Astrocyte (in vitro differentiated cells and primary cell): ENCODE measurements at places on chromosomes 5 and 9.

DNA sequence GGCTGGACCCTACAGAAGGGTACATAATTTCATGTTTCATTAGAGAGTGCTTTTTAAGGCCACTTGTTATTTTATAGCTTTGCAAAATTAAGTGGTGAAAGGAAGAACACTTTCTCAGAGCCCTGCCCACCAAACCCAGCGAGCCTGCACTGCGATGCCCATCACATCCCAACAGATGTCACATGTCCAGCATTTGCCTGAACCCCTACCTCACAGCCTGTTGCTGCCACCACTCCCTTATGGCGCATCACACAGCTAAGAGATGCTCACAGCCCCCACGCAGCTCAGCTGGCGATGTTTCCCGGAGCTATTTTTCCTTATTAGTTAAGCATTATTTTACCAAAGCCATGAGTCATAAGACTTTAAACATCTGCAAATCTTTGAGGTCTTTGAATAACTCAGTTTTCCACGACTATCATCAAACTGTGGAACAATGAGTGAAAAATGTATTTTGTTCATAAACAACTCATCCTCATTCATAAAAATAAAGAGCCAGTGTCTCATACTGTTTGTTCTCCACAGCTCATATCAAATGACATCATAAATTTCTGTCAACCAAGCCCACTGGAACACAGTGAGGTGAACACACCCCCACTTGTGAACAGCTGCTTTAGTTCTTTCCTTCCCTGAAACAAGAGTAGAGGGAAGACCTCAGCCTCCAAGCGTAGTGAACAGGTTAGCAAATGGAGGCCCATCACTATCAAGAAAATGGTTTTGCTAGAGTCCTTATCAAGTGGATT lies 104.9 kb downstream of the SYK start:
- DNase-seq = no peak

DNA sequence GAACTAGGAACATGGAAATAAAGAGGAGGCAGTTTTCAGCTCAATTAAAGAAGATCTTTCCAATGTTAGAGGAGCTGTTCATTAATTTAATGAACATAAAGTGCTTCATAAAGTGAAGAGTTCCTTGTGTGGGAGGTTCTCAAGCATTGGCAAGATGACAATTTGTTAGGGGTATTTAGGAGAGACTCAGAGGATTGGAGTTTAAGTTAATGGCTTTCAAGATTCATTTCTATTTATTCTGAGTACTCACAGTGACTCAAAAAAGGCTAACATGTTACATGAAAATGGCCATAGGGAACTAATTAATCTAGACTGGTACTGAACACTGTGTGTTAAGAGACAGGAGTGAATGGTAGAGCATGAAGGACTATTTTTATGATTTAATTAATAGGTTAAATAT lies 55.4 kb upstream of the CDH12 start:
- no peak for DNase-seq

- no peak for DNase-seq
Observed at GRCh38 chr9:137679249-137679648, 60.4 kb downstream of the EHMT1 start.

DNA sequence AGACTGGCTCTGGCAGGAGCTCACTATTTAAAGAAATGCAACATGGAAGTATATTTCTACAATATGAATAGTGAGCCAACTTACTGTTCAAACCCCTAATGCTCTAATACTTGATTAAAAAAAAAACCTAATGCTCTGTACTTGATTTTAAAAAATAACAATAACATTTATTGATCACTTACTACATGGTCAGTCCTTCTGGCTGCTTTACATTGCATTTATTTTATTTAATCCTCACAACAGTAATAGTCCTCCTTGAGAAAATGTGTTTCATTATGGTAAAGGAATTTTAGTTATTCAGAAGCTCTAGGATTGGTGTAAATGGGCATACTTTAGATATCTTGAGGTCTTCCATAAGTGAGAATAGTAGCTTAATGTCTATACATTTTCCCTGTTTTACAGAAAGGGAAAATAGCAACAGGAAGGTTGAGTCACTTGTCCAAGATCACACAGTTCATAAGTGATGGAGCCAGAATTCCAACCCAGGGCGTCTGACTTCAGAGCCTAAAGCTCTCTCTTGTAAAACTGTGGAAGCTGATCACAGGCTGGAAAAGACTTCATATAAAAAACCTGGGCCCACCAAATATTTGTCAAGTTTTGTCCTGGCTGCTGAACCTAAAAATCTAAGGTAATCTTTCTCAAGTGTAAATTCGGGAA lies 1.0 kb downstream of the STARD4 start:
- DNase-seq = peak; percentile 32

GRCh38 chr9:26247861-26248260 lies 569.6 kb upstream of the TUSC1 start:
- no peak for DNase-seq

- DNase-seq = no peak
Observed at GRCh38 chr5:74948031-74948546, 81.9 kb upstream of the FAM169A start.

DNA sequence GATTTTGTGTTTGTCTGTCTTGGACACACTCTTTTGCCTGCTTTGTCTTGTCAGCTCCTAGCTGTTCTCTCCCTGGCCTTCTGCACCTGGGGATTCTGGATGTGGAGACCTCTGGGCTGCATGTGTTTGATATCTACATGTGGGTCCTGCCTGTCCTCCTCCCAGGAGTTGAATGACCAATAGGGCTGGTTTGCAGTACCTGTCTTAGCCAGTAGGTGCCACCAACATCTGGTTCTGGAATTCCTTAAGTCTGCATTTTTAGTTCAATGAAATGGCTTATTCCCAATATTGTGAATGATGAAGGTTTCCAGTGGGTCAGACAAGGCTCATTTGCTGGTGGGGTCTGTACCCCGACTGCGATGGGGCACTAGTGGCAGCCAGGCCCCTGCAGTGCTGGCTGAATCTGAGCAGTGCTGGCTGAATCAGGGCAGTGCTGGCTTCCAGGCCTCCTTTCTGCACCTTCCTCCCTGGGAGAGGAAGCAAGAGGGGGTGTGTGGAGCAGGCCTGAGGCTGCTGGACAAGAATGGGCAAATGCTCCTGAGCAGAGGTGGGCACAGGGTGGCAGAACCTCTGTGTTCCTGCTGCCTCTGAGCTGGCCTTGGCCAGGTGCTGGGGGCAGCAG lies 73.3 kb downstream of the RXRA start:
- peak; percentile 16 for DNase-seq

- DNase-seq = peak; percentile 47
Observed at GRCh38 chr5:133706506-133707430, 94.4 kb upstream of the FSTL4 start.

GRCh38 chr5:105508519-105508918 lies 1945.9 kb upstream of the NUDT12 start:
- peak; percentile 24 for DNase-seq

DNA sequence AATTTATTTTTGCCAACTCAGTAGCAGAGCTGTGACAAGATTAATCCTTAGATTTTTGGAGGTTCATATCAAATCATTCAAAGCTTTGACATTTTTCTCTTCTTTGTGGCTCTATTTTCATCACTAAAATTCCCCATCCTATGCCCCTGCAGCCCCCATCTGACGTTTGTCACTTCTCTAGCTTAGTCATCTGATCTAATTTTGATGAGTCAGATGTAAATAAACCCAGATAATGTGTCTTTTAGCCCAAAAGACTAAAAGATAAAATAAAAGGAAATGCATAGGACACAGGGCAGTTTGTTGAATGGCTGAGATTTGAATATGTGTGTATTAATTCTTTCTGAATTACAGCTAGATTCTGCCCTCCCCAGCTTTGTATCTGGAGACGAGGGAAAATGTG lies 897 bp upstream of the HSPB3 start:
- no peak for DNase-seq

DNA sequence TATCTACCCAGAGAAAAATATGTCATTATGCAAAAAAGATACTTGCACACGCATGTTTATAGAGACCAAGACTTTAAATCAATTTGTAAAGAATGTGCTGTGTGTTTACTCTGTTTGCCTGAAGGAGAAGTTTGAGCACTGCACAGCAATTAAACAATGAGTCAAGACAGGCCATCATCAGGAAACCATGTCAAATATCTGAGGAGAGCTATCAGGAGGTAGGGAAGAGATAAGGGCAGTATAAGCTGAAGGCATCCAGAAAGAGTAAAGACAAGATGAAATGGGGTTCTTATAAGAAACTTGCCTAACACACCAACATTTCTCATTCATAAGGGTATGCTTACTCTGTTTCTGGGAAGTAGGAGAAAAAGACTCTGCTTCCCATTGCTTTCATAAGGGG lies 405.8 kb upstream of the PTGER4 start:
- DNase-seq = no peak

DNA sequence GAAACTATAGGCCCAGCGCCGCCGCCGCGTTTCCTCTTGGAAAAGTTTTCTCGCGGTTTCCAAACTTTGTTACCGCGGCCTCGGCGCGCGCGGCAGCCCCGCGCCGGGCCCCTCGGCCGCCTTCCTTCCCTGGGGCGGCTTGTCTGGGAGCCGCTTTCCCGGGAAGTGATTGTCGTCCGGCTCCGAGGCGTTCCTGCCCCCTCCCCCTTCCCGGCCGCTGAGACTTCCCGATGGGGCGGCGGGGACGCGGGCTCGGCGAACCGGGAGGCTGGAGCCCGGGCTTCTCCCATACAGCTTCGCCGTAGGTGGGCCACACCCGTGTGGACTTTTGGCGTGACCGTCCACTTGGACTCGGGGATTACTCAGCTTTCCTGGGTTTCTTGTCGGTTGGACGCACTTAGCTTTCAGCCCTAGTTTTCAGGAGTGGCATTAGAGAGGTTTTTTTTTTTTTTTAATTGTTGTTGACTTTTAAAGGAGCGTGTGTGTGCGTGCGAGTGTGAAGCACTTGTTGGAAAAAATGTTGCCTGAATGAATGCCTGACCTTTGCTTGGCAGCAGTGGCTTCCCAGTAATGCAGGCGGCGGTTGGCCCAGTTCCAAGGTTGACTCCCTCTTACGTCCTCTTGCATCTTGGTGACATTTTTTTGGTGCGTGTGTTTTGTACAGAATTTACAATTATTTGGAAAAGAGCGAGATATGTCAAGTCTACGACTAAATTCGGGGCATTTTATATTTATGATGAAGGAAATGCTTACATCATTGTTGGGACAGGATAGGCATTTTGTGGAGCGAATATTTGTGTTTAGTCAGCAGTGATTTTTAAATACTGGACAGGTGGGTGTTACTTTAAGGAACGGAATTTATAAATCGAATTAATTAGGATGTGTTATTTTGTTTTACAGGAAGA lies 821 bp downstream of the CTNNA1 start:
- peak; percentile 86 for DNase-seq

GRCh38 chr9:124442826-124443225 lies 7.4 kb upstream of the ADGRD2 start:
- no peak for DNase-seq

DNA sequence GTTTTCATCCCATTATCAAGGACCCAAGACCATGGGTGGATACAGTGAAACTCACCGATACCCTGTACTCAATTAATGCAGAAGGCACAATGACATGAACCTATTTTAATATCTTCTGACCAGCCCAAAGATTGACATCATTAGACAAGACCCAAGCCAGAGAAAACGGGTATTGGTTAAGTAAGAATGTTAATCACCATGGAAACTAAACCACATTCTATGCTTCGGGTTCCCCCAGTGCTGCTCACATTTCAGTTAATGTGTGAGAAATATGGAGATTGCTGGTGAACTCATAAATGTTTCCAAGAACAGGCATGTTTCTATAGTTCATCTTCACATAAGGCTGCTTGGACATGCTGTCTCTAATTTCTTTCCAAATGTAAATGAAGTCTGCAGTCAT lies 77.0 kb downstream of the IRX2 start:
- DNase-seq = peak; percentile 64

DNA sequence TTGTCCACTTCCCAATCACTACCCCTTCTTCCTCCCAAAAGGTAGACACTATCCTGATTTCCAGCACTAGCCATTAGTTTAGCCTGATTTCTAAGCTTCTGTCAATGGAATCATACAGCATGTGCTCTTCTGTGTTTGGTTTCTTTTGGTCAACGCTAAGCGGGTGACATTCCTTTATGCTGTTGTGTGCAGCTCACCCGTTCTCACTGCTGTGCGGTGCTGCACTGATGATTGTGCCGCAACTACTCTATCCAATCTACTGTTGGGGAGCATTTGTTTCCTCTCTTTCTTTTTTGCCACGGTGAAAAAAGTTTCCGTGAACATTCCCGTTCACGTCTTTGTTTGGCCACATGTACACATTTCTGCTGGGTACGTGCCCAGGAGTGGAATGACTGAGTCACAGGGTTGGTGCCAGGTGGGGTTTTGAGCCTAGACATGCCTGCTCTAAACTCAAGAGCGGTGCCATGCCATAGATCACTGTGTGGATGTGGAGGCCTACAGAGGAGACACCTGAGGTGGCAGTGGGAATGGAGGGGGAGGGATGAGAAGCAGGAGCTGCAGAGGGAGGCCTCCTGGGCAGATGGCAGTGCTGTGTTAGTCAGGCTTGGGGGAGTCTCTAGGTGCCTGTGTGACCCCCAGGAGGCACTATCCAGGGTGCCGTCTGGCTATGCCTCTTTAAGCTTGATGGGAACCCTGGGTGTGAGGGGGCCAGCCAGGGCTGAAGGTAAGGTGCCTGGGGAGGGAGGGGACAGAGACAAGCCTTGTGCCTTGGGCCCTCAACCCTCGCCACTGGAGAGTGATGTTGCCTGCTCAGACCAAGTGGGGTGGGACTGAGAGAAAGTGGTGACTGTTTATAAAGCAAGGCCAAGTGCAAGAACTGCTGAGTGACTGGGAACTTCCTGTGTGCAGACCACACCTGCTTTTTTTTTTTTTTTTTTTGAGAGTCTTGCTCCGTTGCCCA lies 11.4 kb upstream of the ANKRD33B start:
- peak; percentile 70 for DNase-seq
